ENCODE measurements at places on chromosomes 12 and 14. TPM values are rescaled to one million over a fixed set of nuclear protein-coding genes. Genes with fewer than 3 reads are reported as not detected.

The NELL2 gene
- 9.8 TPM for total RNA-seq

The PLCZ1 gene
- not detected for total RNA-seq

The CLEC4C gene
- not detected for total RNA-seq

DNA sequence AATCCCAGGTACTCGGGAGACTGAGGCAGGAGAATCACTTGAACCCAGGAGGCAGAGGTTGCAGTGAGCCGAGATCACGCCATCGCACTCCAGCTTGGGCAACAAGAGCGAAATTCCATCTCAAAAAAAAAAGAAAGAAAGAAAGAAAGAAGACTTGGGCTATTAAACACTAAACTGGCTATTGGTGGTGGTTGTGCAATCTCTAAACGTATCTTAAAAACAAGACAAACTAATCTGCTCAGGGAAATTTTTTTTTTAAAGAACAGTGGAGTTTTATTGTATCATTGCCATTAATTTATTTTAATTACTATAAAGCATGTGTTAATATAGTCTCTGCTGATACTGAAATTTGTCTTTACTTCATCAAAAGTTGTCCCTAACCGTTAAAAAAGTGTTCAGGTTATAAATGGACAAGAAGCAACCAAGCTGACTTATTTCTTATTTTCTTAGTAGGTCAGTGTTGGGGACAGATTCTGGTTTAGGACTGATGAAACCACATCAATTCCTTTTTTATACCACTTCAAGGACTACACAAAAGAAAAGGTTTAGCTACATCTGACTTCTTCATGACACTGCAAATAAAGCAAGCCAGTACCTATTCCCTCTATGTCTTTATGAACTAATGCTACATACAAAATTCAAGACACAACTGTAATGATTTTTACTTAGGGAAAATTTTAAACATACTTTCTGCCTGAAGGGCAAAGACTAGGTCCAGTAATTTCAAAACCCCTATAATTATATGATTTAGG lies 68.7 kb upstream of the KRAS start:
- H3K27ac ChIP-seq: no peak overlapping the region
- DNase-seq: no peak
- H3K27me3 ChIP-seq: no peaks in the 10 kb centered on the region
- no peaks in the 10 kb centered on the region for H3K36me3 ChIP-seq
- no peaks in the 10 kb centered on the region for H3K4me1 ChIP-seq

DNA sequence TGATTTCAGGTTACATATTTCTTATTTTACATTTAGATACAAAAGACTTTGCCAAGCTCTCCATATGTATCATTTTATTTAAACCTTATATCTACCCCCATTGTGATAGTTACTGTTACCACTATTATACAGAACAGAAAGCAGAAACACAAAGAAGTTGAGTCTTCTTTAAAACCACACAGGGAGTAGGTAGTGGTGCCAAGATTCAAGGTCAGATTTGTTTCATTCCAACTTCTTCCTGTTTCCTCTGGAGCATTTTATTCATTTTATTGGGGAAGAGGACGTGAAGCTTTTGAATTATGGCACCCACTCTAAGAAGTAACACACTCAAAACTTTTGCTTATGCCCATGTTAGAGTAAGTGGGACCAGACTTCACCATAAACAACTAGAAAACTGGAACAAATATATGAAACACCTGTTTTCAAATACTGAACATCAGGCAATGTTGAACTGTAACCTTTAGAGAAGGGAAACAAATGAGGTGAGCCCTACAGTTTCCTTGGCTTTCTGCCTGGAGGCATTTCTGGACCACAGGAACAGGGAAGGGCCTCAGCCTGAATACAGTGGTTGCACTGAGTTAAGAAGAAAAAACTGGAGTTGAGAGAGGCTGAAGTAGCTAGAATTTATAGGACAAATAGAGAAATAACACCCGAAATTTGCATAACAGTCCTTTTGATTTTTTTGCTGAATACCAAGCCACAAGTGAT lies 160.4 kb upstream of the SSTR1 start:
- H3K4me3 ChIP-seq: no peak overlapping the region
- H3K27ac ChIP-seq: no peak overlapping the region
- H3K27me3 ChIP-seq: no peaks in the 10 kb centered on the region
- H3K36me3 ChIP-seq: no peaks in the 10 kb centered on the region
- no peak for DNase-seq

GRCh38 chr12:51904951-51905470 lies 2.3 kb upstream of the ACVRL1 start:
- H3K36me3 ChIP-seq: no peaks in the 10 kb centered on the region
- H3K4me1 ChIP-seq: peaks cover 51% of the 10 kb centered on the region
- H3K27ac ChIP-seq: peak overlapping the region; percentile 92
- peak overlapping the region; percentile 27 for H3K4me3 ChIP-seq

- H3K27me3 ChIP-seq: no peaks in the 10 kb centered on the region
- H3K4me1 ChIP-seq: no peaks in the 10 kb centered on the region
- H3K36me3 ChIP-seq: no peaks in the 10 kb centered on the region
- H3K27ac ChIP-seq: no peak overlapping the region
Measured at GRCh38 chr14:105685003-105685402, 158.6 kb downstream of the TMEM121 start.

DNA sequence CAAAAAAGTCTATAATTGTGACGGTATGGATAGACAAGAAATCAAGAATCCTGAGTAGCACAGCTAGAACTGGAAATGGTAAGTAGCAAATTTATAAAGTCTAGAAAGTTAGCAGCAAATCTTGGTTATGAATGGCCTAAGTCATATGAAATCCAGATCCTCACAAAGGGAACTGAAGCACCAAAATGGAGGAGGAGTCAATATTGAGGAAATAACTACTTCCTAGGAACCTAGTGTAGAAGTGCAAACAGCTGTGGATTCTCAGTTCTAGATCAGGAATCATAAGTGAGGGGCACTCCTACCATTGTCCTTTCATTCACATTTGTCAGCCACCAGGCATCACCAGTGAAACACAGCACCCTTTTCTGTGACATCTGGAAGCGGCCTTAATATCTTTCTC lies 202.2 kb upstream of the DCN start:
- peaks cover 62% of the 10 kb centered on the region for H3K4me1 ChIP-seq
- H3K36me3 ChIP-seq: no peaks in the 10 kb centered on the region
- no peak overlapping the region for H3K4me3 ChIP-seq
- no peak overlapping the region for H3K27ac ChIP-seq
- H3K27me3 ChIP-seq: no peaks in the 10 kb centered on the region
- DNase-seq: no peak

DNA sequence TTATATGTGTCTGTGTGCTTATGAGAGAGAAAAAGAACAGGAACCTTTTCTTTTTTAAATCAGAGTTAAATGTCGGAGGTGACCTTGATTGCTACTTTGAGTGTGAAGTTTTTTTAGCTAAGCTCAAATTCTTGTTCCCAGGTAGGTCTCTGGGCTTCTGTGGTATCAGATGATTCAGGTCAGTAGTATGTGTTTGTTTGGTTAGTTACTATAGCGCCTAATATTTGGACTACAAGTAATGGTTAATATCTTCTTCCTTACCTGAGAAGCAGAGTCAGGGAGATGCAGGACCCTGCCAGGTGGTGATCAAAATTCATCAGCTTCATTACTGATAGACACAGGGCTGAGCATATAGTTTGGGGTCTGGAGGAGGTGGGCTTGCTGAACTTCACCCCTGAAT lies 30.8 kb downstream of the ADCK1 start:
- H3K27ac ChIP-seq: no peak overlapping the region
- H3K4me3 ChIP-seq: no peak overlapping the region
- H3K27me3 ChIP-seq: no peaks in the 10 kb centered on the region

GRCh38 chr14:40417777-40418401 lies 985.7 kb upstream of the FBXO33 start:
- H3K27me3 ChIP-seq: no peaks in the 10 kb centered on the region
- no peak overlapping the region for H3K4me3 ChIP-seq
- no peaks in the 10 kb centered on the region for H3K4me1 ChIP-seq
- H3K36me3 ChIP-seq: no peaks in the 10 kb centered on the region
- no peak overlapping the region for H3K27ac ChIP-seq

- H3K4me3 ChIP-seq: no peak overlapping the region
- no peaks in the 10 kb centered on the region for H3K27me3 ChIP-seq
- H3K36me3 ChIP-seq: no peaks in the 10 kb centered on the region
- no peak for DNase-seq
- H3K4me1 ChIP-seq: no peaks in the 10 kb centered on the region
Measured at GRCh38 chr12:28973491-28973890, 175.6 kb upstream of the FAR2 start.

Measured in suprapubic skin (tissue), 4 donors.